ENCODE measurements at places on chromosomes 16 and 17.

GRCh38 chr16:8588682-8589056, 1.6 kb downstream of the TMEM114 start:
- no peak for DNase-seq

DNA sequence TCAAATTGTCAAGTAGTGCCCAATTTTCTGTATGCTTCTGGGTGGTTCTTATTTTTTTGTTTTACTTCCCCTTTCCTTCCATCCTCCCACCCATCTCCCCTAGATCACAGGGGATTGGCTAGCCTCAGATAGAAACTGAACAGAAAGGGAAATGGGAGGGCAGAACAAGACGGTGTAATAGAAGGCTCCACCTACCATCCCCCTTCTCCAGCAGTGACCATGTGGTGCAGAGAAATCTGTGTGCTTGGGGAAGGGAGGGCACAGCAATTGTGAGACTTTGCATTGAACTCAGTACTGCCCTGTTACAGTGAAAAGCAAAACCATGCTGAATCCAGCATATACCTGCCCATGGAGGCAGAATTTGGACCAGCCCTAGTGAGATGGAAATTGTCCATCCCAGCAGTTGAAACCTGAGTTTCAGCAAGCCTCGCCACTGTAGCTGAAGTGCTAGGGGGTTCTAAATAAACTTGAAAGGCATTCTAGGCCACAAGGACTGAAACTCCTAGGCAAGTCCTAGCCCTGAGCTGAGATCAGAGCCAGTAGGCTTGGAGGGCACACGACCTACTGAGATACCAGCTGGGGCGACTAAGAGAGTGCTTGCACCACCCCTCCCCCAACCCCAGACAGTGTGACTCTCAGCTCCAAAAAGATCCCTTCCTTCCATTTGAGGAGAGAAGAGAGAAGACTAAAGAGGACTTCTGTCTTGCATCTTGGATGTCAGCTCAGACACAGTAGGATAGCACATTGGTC, 5.2 kb downstream of the SLFN11 start:
- DNase-seq = peak; percentile 46

GRCh38 chr17:14121952-14122351, 52.6 kb downstream of the COX10 start:
- DNase-seq = no peak

- no peak for DNase-seq
Observed at GRCh38 chr17:10875430-10875851, 37.6 kb upstream of the PIRT start.

- no peak for DNase-seq
Observed at GRCh38 chr16:424623-425081, 797 bp upstream of the RAB11FIP3 start.

- DNase-seq = no peak
Observed at GRCh38 chr17:78610951-78611511, 33.8 kb upstream of the DNAH17 start.

GRCh38 chr17:2841606-2842005, 45.4 kb downstream of the RAP1GAP2 start:
- no peak for DNase-seq

GRCh38 chr17:40922239-40922638, 15.2 kb downstream of the KRT23 start:
- no peak for DNase-seq

GRCh38 chr17:66570447-66571195, 264.3 kb upstream of the CACNG5 start:
- no peak for DNase-seq

GRCh38 chr16:64390102-64390501, 731.8 kb downstream of the CDH11 start:
- no peak for DNase-seq

DNA sequence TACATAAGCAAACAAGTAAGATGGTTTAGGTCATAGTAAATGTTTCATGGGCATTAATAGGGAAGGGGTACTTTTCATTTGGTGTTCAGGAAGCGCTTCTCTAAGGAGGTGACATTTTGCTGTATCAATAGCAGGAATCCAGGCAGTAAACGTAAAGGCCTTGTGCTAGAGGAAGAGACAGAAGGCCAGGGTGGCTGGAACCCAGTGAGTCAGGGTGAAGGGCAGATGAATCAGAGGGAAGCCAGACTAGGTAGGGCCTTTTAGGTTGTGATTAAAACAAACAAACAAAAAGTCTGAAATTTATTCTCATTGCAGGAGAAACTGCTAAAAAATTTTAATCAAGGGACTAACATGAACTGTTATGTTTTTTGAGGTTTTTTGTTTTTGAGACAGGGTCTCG, 6.5 kb downstream of the BMERB1 start:
- no peak for DNase-seq

GRCh38 chr16:55040366-55041086, 109.9 kb downstream of the IRX5 start:
- DNase-seq = no peak

DNA sequence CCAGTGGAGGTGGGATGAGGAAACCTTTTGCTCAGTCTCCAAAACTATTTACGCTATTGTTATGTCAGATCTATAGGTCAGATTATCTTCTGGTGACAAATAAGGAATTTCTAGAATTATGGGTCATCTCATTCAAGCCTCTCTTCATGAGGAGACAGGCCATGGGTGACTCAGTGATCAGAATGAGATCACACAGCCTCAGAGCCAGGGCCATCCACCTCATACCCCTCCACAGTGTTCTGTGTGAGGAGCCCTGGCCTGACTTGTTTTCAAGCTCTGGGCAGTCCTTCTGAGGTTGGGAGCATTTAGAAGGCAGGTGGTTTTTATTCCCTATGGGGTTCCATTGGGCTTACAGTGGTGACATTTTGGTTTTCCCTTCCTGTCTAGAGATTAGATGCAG, 26.5 kb downstream of the YPEL2 start:
- no peak for DNase-seq
